ENCODE measurements at places on chromosomes 3 and 15. TPM values are rescaled to one million over a fixed set of nuclear protein-coding genes. Genes with fewer than 3 reads are reported as not detected.

- DNase-seq: no peak
Measured at GRCh38 chr15:60554494-60554893, 75.6 kb upstream of the ICE2 start.

DNA sequence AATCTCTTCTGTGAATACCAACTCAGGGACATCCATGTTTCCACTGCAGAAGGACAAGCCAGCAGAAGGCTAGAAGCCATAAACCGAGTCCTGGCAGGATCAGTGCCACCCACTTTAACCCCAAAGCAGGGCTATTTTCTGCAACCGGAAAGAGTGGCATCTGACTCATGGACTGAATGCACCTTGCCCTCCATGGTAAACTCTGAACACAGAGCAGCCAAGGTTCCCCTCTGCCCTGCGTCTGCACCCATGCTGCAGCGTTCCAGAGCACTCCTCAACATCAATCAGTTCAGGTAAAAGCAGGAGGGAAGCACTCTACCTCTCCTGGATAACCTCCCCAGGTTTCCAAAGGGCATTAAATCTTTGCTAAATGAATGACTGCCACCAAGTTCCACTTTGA, 801 bp upstream of the NGRN start:
- peak; percentile 14 for DNase-seq

DNA sequence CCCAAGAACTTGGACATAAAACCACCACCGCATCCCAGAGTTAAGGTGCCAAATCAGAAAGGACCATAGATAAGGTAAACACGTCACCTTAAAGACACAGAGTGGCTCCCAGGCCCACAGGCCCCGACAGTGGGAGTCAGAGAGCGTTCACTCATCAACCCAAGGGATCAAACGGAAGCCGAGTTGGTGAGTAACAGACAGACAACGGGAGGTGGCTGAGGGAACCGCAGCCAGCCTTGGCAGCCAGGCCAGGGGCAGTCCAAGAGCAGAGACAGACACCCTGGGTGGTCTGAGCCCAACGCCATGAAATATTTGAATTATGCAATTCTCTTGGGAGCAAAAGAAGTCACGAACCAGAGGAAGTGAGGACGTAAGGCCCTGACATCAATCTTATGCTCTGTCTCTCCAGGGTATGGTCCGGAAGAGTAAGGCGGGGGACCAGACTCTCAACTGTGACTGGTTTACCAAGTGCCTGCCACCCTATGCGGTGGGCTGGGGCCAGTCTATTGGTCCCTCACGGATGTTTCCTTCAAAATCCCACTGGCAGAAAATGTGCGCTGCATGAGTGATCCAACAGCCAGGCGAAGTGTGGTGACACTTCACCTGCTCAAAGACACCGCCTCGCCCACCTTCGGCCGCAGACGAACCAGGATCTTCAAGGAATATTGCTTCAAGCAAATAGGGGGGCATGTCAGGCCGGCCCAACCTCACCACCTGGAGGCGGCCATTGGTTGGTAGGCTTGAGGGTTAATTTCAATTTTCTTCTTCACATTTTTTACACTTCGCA, 34.3 kb downstream of the TMEM44 start:
- DNase-seq: no peak

CCR2 gene
- 0.41 TPM for total RNA-seq

GOLGA6L7 gene
- total RNA-seq: not detected

DNA sequence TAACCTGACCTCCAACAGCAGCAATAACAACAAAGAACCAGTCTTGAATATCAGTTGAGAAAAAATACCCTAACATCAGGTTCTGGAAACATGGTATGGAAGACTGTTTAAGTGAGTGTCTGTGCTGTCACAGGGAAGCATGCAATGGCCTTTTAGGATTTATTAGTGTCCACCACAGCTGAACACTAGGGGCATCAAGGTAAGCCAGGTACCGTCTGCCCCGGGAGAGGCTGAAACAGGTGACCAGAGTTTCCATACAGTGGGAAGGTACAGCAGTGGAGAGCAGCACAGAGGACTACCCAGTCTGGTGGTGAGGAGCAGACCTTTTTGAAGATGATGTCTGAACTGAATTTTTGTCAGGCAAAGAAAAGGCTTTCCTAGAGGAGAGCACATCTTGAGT, 18.4 kb downstream of the ZDHHC23 start:
- DNase-seq: no peak

GRCh38 chr3:42019144-42019952, 57.4 kb upstream of the ULK4 start:
- DNase-seq: no peak

HEMK1 gene
- 31.1 TPM for total RNA-seq

GRCh38 chr15:71730277-71731144, 79.8 kb upstream of the NR2E3 start:
- DNase-seq: no peak

REC114 gene
- not detected for total RNA-seq

- no peak for DNase-seq
Measured at GRCh38 chr3:124149771-124150170, 157.8 kb upstream of the ROPN1 start.

DNA sequence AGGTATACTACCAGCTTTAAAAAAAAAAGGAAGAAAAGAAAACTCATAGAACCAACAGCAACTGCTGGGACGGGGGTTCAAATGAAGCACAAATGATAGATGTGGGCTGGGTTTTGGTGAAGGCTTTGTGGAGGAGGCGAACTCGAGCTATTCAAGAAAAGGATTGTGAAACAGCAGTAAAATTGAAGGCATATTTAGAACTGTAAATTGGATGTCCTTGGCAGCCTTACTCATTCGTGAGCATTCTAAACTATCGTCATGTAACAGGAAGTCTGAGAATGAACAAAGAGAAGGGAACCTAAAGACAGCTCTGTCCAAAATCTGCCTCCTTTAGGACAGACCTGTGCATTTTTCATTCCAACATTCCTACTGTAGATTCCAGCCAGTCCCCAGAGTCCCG, 97.8 kb downstream of the LARS2 start:
- DNase-seq: no peak

Measured in activated T-cell treated with anti-CD3 and anti-CD28 coated beads, Interleukin-2, amount 50 U/mL, for 4 hours (primary cell).